ENCODE measurements at places on chromosomes 1 and 21.

- DNase-seq: no peak
These were observed 179.3 kb downstream of the SEC16B start for GRCh38 chr1:177790566-177790965.

GRCh38 chr1:17213782-17214148 is 8.8 kb downstream of the PADI1 start:
- no peak for DNase-seq

DNA sequence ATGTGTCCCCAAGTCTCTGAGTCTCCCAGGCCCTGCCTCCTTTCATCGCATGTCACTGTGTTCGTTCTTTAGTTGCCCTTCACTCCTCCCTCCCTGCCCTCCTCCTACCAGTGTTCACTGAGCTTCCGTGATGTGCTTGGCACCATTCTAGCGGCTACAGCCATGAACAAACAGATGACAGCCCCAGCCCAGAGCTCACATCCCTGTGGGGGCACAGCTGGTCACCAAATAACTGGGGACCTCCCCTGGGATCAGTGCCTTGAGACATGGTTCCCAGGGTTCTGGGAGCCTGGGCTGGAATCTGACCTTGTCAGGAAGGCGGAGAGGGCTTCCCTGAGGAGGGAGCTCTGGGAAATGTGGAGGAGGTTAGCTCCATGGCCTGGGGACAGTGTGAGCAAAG is 320.7 kb downstream of the PTPRU start:
- DNase-seq: no peak

- no peak for DNase-seq
These were observed 14.7 kb downstream of the CR1L start for GRCh38 chr1:207659545-207660153.

DNA sequence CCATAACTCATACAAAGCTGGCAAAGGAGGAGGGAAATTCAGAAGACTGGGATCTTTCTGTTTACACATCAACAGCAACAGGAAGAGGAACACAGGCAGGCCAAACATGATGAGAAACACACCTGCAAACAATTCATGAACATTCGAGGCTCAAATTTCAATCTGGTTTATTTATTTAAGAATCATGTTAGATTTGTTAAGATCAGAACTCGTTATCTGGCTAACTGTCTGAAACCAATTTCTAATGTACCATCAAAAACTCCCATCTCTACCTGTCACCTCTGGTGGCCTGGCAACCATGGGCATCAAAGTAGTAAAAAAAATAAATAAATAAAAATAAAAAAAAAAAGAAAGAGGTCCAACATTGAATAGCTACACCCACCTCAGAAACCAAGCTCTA is 9.8 kb downstream of the LBR start:
- DNase-seq: no peak

- DNase-seq: no peak
These were observed 2.8 kb downstream of the SLC35D1 start for GRCh38 chr1:67051196-67051595.

DNA sequence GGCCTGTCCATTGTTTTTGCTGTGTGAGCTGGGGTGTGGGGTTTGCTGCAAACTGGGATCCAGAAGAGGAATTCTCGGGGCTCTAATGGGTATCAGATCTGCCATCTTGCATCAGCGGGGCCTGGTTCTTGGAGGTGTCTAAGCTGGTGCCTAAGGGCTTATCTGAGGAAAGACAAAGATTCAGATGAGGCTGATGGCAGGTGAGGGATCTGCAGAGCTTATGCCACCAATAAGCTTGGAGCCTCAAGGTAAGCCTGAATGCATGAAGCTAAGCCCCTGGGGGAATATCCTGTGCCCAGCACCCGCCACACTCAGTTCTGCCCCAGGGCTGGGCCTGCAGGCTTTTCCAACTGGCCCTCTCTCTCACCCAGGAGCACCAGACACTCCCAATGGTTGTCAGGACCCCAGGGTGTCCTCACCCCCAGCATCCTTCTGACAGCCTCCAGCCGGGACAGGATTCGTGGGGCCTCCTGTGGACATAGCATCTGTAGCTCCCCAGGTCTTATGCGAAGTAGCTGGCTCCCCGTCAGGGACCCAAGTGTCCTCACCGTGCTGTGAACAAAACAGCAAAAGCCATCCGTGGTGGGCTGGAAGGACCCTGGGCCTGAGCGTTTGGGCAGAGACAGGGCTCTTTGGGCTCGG is 9.5 kb upstream of the GSTM3 start:
- no peak for DNase-seq

DNA sequence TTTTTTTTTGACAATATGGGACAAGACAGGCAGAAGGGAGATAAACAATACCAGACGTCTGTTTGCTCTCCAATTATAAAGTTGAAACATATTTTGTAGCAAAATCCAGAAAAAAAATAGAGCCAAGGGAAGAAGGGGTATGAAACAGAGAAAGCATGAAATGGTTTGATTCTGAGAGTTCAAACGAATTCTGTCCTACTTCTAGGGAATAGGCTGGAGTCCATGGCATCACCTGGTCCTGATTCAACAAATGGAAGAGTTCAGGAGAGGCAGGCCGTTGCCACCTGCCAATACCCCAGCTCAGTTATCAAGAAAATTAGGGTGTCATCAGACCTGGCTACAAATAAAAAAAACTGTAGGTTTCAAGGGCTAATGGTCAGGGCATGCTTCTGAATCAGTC is 71.8 kb downstream of the CLSTN1 start:
- DNase-seq: no peak

DNA sequence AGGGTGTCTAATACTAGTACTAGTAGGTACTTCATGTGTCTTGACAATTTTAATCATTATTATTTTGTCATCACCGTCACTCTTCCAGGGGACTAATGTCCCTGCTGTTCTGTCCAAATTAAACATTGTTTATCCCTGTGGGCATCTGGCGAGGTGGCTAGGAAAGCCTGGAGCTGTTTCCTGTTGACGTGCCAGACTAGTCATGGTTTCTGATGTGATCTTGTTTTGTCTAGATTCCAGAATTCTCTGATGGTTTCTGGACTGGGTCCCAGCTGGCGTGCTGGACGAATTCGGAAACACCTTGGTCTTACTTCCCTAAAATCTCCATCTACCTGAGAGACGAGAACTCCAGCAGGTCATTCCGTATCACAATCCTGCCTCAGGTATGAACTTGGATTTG is 66.1 kb upstream of the FAM3B start:
- no peak for DNase-seq

GRCh38 chr1:218942431-218942830 is 231.2 kb upstream of the LYPLAL1 start:
- no peak for DNase-seq

Measured in stimulated activated CD8-positive, alpha-beta memory T cell treated with anti-CD3 and anti-CD28 coated beads, Interleukin-15, amount 100 ng/mL, for 4 hours (primary cell).